ENCODE measurements at places on chromosomes 2 and 18.

GRCh38 chr18:77063260-77063659, 69.3 kb downstream of the MBP start:
- no peak for DNase-seq

DNA sequence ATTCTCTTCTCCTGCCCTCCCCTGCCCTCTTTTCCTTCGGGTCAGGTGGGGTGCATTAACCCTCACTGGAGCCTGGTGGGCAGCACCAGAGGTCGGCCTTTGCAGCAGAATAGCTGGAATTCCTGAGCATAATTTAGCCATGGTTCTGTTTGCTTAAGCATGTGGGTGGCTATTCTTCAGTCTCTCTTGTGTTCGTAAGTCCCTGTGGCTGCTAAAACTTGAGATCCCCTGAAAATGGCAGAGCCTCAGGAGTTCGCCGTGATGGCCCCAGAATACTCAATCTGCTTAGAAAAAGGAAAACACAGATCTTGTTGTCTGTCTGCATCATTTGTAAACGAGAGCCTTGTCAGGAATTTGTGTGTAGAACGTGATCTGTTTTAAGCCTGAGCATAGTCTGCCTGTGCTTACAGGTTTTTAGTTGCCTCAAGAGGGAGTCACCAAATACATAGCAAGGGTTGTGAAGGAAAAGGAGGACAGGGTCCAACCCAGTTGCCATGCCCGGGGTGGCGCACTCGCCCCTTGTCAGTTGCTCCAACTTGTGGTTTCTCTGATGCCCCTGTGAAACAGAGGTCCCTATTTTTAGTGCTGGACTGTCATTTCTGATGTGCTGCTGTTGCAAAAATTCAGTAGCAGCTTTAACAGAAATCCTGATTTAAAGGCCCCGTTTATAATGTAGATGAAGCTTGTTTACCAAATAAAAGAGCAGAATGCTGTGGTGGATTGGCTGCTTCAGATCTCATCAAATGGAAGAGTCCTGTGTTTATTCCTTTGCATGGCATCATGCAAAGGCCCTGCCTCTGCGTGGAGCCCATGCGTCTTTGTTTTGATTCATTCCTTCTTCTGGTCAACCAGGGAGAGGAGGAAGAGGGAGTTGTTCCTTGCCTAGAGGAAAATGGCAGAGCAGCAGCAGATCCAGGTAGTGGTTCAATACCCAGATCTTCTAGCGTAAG, 74.8 kb downstream of the WDSUB1 start:
- DNase-seq, result no peak

DNA sequence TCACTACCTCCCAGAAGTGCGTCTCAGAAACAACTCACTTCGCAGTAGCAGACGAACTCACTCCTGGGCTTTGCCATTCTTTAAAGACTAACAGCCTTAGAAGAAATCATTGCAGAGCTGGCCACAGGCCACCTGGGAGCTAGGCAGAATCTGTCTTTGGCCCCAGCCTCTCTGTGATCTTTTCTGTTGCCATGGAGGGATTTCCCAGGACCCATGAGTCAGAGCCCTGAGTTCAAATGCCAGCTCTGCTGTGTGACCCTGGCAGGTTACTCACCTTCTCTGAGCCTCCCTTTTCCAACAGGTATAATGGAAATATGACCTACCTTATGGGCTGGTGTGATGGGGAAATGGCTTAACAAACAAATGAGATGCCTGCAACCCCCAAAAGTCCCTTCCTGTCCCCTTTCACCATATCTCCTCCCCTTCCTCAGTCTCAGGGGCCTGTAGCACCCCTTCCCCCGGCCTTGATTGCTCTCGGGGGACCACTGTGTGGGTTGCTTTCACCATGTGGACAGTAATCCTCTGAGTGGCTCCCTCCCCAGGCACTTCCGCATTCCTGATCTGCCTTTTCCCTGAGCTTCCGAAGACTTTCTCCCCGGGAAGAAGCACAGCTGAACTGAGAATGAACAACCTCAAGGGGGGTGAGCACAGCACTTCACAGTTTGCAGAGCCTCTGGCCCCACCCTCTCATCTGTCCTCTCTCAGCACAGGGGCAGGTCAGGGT, 34.0 kb upstream of the SLC66A3 start:
- DNase-seq, result no peak

DNA sequence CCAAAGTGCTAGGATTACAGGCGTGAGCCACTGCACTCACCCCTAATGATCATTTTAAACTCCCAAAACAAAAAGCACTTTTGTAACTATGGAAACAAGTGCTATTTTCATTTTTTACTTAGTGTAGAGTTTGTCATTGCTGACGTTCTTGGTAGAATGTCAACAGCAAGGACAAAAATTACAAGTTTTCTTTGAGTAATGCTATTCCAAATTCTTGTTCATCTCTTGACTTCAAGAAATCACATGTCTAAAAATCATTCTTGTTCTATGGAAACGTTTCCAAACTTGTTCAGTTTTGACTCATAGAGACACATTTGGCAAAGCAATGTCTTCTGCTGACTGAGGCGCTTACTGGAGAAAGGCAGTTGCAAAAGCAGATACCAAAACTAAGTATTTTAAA, 82.6 kb downstream of the MBP start:
- no peak for DNase-seq
